Epithelial cell of proximal tubule (primary cell): ENCODE measurements at places on chromosomes 1 and 21. TPM values are rescaled to one million over a fixed set of nuclear protein-coding genes. Genes with fewer than 3 reads are reported as not detected.

Gene OLFML2B
- 1.7 and 9.0 TPM in 2 replicates for total RNA-seq

Gene S100A16
- total RNA-seq: 832 and 1,016 TPM in 2 replicates

DNA sequence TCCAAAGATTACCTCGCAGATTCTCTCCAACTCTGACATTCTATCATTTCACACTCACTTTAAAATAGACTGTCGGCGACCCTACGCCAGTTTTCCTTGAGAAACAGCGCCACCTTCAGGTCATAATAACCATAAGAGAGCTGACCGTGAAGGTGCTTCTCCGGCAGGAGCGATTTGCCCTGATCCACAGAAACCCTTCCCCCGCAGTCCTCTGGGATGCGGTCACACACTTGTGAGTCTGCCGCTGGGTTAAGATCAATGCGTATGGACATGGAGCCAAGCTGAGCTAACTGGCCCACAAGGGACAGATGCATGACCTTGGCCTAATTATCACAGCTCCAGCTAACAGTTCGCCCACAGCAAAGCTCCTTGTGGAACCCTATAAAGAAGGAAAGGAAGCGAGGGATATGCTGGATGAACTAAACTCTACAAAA, 32.8 kb upstream of the IFNAR2 start:
- no peak for DNase-seq

GRCh38 chr1:32007591-32007940, 6.1 kb upstream of the KHDRBS1 start:
- no peak for DNase-seq

- DNase-seq: no peak
Observed at GRCh38 chr1:182643699-182644098, 39.5 kb upstream of the RGS16 start.

- DNase-seq: no peak
Observed at GRCh38 chr1:212671342-212672031, 28.2 kb downstream of the BATF3 start.
